Left forelimb (tissue), 1 donor: ENCODE measurements at places on chromosomes 7 and 10.
A peak's percentile ranks its signal among the peaks of the same experiment; 100 is the strongest.

- no peak for DNase-seq
These were observed 59.6 kb upstream of the GNA12 start for GRCh38 chr7:2903682-2904162.

DNA sequence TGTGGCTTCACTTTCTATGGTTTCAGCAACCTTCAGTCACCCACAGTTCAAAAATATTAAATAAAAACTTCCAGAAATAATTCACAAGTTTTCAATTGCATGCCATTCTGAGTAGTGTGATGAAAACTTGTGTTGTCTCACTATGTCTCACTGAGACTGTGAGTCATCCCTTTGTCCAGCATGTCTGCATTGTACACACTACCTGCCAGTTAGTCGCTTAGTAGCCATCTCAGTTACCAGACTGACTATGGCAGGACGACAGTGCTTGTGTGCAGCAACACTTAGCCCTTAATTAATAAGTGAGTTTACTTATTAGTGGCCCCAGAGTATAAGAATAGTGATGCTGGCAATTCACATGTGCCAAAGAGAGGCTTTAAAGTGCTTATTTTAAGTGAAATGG lies 22.5 kb downstream of the CCDC186 start:
- DNase-seq, result no peak

- DNase-seq, result no peak
These were observed 3.7 kb upstream of the ATOH7 start for GRCh38 chr10:68235581-68235980.

DNA sequence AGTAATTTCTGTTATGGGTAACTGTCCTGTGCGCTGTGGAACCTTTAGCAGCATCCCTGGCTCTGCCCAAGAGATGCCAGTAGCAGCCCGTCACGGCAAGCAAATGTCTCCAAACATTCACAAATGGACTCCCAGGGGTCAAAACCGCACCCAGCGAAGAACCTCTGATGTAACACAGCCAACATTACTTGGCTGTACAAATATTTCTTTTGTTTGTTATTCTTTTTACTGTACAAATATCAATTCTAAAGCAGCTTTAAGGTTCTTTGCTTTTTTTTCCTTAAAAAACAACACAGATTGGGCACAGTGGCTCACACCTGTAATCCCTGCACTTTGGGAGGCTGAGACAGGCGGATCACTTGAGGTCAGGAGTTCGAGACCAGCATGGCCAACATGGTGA lies 182.5 kb downstream of the KMT2E start:
- no peak for DNase-seq

GRCh38 chr7:81457852-81458522 lies 311.9 kb downstream of the HGF start:
- no peak for DNase-seq

- DNase-seq, result no peak
These were observed 58.7 kb upstream of the VSTM2A start for GRCh38 chr7:54483523-54483922.

GRCh38 chr10:80204677-80205476 lies 460 bp downstream of the ANXA11 start:
- peak; percentile 80 for DNase-seq
